ENCODE measurements at places on chromosomes 16 and 17.

DNA sequence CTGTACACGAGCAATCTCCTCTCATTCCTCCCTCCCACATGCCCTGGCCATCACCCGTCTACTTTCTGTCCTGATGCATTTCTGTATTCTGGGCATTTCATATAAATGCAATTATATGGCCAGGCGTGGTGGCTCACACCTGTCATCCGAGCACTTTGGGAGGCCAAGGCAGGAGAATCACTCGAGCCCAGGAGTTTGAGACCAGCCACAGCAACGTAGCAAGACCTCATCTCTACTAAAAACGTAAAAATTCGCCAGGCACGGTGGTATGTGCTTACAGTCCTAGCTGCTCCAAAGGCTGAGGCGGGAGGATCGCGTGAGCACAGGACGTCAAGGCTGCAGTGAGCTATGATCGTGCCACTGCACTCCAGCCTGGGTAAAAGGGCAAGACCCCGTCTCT lies 4.8 kb downstream of the MEAK7 start:
- no peak for DNase-seq

DNA sequence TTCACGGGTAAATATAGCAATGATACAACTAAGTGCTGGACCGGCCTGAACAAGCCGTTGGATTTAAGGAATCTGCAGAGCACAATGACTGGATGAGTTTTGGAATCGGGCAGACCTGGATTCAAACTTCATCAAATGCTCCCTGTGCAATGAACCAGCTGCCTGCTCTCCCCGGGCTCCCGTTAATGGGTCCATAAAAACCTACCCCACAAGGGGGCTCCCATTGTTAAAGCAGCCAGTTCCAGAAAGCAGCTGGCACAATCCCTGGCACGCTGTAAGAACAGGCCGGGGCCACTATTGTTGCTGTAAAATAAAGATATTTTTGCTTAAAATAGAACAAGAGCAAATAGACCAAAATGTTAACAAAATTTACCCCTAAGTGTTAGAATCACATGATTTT lies 131.9 kb downstream of the C16orf95 start:
- peak; percentile 49 for DNase-seq

- peak; percentile 47 for DNase-seq
These were observed 21.6 kb upstream of the ARL4D start for GRCh38 chr17:43377056-43377810.

DNA sequence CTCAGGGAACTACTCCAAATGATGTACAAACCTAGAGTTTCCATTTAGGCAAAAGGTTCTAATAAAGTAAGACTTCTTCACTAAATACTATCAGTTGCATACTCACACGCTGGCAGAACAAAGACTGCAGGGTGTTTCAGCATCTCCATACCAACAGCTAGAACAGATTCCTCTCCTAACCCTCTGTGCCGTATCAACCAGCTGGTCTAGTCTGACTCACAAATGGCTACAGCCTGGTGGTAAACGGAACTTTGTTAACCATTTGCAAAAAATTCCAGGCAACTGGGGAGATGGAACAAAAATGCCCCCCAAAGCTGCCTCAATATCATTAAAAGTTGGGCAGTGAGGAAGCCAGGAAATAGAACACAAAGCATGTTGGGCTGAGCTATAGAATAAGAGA lies 217.1 kb downstream of the GRIN2A start:
- no peak for DNase-seq

GRCh38 chr17:82239401-82239925 lies 10.6 kb downstream of the SLC16A3 start:
- DNase-seq = no peak

GRCh38 chr16:2969545-2970521 lies 685 bp downstream of the PAQR4 start:
- DNase-seq = peak; percentile 91

GRCh38 chr16:74867281-74867849 lies 92.7 kb upstream of the FA2H start:
- DNase-seq = no peak

DNA sequence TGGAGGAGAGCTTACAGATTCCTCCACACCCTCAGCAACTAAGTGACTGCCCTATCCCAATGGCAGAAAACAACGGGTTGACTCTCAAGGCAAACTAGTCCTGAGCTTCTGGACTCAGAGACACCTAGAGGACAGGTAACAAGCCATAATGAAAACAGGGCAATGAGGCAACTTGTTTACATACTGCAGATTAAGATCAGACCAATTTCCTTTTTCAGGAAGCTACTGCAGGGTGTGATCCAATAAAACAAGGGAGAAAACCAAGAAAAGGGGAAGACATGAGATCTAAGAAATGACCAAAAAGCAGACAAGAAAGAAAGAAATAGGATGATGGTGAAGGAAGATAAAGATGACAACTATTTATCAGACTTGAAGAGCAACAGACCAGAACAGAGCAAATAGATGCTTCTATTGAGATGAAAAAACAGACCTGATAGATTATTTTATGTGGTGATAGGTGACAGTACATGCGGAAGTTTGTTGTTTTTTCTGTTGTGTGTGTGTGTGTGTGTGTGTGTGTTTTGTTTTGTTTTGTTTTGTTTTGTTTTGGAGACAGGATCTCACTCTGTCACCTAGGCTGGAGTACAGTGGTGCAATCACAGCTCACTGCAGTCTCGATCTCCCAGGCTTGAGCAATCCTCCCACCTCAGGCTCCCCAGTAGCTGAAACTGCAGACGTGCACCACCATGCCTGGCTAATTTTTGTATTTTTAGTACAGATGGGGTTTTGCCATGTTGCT lies 120.7 kb downstream of the GAS7 start:
- DNase-seq = no peak

DNA sequence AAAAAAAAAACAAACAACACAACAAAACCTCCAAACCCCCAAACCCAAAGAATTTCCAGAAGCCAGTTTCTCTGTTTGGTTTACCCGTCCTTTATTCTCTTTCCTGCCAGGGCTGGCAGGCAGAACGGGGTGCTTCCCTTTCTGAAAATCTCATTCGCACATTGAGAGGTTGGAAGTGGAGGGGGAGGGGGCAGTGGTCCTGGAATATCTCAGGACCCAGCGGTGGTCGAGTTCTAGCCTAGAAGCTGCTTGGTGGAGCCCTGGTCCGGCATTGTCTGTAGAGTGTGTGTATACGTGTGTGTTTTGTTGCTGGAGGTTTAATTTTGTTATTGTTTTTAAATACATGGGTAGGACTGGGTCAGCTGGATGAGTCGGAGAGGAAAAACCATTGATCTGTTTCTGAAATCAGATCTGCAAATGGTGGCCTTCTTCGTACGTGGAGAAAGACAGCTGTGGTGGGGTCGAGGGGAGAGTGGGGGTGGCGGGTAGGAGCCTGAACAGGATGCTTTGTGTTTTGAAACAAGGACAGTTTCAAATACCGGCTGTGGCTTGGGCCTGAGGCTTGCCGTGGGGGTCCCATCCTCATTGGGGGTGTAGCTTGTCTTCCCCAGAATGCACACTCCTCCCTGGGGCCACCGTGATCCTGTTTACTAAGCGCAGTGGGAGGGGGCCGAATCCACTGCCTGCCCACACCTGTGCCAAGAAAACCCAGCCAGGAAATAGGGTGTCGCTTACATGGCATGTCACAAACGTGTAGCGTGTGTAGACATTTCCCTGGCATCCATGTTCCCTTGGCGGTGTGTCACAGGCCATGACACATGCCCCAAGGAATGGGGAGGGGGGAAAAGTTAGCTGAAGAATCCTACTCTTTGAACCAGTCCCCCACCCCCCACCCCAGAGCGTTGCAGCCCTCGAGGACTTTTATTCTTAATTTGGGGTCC lies 1.6 kb downstream of the CMIP start:
- DNase-seq = no peak

DNA sequence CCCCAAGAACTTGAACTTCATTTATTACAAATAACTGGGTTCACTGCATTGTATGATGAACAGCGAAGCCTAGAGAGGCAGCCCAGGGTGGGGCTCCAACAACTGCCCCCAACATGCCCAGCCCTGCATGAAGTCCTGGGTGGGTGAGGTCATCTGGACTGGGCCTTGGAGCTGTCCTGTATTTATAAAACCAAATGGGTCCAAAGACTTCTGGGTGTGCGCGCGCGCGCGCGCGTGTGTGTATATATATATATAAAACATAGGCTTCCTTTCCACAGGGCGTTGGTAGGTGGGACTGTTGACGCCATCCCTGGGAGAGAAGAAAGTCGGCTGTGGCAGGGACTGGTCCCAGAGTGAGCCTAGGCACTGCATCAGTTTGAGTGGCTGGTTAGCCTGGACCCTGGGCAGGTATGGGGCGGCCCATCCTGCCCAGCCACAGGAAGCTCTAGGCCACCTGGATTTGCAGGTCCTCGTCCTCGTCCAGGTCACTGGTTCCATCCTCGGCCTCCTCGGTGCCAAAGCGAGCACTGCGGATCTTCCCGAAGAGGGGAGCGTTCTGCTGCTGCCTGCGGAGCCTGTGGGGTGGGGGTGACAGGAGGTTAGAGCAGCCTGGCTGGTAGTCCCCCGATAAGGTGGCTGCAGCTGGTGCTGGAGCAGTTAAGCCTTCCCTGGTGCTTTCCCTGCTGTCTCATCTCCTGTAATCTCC lies 23.9 kb downstream of the CCDC102A start:
- DNase-seq = no peak

DNA sequence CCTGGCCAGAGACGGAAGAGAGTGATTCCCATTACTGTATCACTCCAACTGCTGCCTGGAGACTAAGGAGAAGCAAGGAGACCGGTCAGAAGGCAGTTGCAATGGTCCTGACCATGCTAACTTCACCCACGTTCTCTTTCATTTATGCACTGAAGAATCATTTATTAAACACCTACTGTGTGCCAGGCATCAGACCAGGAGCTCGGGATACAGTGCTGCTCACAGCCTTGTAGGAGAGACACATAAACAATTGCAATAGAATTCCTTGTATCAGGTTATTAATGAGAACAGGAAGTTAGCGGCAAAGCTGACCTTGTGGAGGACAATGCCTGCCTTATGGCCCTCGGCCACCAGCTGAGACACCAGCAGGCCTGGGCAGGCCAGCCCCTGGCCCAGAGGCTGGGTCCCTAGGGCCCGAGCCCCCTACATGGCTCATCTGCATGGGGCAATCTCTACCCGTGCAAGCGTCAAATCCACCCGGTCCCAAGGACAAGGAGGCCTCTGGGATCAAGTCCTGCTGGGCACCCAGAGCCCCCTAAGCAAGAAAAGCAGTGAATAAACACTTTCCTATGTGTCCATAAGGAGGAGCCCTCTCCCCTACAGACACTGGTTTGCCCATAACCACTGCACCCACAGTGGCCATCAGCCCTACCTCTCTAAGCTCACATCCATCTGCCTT lies 8.6 kb upstream of the ENPP7 start:
- peak; percentile 79 for DNase-seq

- peak; percentile 9 for DNase-seq
These were observed 14.3 kb downstream of the MLYCD start for GRCh38 chr16:83913245-83913633.

DNA sequence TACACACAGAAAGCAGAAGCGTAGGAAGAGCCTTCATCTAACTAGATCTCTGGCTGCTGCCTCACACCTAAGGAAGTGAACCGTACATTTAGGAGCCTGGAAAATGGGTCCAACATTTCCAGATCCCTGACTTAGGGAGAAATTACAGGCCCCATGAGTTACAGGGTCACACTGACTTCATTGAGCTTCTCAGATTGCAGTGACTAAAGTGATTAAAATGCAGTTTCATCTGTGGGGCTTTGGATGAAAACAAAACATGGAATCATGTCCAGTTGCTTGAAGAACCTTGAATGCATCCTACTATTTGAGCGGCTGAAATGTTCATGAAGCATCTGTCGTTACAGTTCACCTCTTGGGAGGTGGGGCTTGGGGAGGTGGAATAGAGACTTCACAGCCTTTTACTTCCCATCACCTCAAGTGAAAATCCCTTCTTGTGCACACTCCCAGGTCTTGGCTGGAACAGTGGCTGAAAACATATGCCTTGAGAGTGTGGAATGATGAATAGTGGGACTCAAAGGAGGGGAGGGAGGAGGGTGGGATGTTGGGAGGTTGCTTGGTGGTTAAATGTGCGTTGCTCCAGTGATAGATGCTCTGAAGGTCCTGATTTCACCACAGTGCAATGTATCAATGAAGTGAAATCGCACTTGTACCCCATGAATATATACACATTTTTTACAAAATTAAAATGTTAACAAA lies 19.7 kb downstream of the TEKT3 start:
- DNase-seq = no peak

DNA sequence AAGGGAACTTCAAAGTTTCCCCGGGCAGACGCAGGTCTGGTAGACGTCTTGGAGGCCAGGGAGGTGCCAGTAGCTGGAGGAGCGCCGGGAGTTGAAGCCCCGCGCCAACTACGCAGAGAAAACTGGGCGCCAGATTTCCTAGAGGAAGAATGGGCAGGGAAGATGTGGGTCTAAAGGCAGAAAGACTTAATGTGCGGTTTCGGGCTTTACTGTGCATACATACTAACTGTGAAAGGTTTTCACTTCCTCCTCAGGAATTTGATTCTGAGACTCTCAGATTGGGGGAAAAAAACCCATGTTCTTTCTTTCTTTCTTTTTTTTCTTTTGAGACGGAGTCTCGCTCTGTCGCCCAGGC lies 331 bp upstream of the ZNF287 start:
- DNase-seq = no peak

GRCh38 chr16:69831212-69832123 lies 69.3 kb downstream of the WWP2 start:
- DNase-seq = no peak

- no peak for DNase-seq
These were observed 220.1 kb upstream of the GSE1 start for GRCh38 chr16:85392756-85393673.

GRCh38 chr16:69485361-69485760 lies 60.9 kb downstream of the CYB5B start:
- DNase-seq = no peak

DNA sequence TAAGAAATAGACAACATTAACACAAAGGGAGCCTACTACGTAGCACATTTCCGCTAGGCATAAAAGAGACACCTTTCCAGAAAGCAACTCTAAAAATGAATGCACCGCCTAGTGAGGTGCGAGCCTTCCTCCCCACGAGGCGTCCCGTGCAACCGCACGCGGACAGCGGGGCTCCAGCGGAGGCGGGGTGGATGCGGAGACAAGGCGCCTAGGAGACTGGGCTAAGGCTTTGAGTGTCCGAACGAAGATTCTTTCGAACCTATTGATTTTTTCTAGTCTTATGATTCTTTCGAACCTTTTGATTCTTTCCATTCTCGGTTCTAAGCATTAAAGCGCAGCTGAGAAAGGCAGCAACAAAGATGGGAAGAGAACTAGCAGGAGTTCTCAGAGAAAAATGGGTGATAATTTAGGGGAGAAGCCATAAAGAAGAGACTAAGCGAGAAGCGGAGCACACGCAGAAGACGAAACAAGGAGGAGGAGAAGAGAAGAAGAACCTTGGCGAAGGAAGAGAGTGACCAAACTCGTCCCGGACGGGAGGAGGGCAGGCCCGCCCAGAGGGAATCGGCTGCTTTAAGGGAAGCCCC lies 394 bp upstream of the CPD start:
- DNase-seq = no peak

GRCh38 chr16:23317266-23317661 lies 15.2 kb downstream of the SCNN1B start:
- no peak for DNase-seq
